ENCODE measurements at places on chromosomes 6 and 20.

- no peak for DNase-seq
Measured at GRCh38 chr6:152173321-152173720, 365.8 kb downstream of the ESR1 start.

- DNase-seq, result no peak
Measured at GRCh38 chr6:168937054-168937453, 316.6 kb downstream of the THBS2 start.

DNA sequence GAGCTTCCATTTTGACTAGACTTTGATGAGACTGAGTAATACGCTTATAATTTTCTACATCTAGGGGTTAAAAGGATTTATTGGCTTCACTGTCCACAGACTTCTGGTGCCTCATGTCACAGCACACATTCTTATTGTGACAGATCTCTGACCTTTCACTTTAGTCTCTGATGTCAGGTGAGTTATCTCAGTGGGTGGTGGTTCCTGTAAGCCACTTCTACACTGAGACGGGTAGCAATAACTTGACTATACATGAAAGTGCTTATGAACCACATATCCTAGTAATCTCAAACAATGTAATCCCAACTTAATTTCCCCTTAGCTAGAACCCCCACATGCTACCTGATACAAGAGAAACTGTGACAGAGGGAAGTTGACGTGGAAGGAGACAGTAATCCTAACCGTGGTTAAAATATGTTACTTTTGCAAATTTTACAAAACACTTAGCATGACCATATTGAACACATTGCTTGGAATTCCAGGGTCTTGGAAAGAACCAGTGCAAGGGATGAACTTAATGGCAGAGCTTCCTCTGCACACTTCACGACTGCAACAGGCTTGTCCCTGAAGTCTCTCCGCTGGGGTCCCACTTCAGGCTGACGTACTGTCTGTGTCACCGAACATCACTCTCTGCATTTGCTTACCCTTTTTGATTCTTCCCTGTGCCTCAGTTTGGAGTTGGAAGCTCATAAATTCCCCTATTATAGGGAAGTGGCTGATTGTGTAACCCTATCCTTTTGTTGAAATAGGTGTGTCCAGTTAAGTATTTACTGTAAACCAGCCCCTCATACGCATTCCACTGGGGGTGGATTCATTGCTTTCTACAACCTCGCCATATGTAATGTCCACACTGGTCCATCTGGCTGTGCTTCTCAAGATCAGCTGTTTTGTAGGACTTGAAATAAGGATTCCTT is 6.4 kb upstream of the TRIM40 start:
- no peak for DNase-seq

DNA sequence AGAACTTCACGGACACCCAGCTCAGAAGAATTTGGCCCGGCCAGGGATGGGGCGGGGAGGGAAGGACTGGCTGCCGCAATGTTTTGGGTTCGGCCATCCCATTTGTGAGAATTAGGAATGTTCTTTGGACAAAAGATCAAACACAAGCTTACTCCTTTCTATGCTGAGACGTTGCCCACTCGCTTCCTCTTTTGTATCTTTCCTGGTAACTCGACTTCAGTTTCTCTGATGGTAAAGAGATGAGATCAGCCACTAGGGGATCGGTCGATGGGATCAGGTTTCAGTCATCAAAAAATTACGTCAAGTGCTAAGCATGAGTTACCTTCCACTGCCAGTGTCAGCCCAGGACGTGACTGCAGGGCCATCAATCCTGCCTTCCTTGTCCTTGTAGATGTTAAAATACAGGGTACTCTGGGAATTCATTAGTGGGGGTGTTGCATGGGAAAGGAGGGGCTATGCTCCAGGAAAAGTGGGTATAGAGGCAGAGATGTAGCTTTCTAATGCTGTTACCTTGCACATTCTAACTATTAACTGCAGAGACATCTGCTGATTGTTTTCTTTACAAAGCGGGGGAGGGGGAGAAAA is 190.2 kb downstream of the TSHZ2 start:
- DNase-seq, result peak; percentile 6

- DNase-seq, result no peak
Measured at GRCh38 chr6:33306356-33306755, 7.5 kb downstream of the TAPBP start.

DNA sequence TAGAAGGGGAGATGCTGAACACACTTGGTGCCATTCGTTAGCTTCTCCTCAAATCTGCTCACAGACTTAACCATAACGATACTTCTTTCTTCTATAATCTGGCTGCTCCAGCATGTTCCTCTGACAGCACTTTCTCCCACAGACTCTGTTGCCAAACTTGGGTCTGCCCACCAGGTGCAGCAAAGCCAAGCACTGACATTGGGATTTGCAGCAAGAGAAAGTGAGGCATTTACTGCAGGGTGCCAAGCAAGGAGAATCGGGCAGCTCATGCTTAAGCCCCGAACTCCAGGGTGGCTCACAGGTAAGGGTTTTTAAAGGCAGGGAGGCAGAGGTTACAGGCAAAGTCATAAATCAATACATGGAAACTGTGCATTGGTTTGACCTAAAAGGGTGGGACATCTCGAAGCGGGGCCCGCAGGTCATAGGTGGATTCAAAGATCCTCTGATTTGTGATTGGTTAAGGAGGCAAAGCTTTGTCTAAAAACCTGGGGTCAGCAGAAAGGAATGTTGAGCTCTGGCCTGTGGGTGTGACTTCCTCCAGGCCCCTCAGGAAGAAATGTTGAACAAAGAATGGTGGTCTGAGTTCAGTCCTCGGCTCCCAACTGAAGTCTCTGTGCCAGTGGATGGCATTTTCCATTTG is 25.1 kb upstream of the PNPLA1 start:
- no peak for DNase-seq

GRCh38 chr6:139174961-139175360 is 40.1 kb downstream of the HECA start:
- DNase-seq, result no peak

DNA sequence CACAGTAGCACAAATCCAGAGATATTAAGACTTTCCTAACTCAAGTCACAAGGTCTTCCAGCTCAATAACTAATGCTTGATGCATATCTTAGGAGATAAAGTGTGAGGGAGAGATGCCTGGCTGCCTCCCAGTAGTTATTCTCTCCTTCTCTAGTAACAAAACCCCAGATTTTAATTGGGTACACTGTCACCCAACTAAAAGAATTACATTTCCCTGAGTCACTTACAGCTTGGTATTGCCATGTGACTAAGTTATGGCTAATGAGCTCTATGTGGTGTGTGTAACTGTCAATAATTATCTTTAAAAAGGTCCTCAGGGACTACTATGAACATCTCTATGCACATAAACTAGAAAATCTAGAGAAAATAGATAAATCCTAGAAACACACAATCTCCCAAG is 32.0 kb downstream of the KIF6 start:
- no peak for DNase-seq

- no peak for DNase-seq
Measured at GRCh38 chr6:147806697-147807096, 298.2 kb downstream of the SAMD5 start.

GRCh38 chr6:71395731-71396409 is 107.3 kb downstream of the OGFRL1 start:
- no peak for DNase-seq

DNA sequence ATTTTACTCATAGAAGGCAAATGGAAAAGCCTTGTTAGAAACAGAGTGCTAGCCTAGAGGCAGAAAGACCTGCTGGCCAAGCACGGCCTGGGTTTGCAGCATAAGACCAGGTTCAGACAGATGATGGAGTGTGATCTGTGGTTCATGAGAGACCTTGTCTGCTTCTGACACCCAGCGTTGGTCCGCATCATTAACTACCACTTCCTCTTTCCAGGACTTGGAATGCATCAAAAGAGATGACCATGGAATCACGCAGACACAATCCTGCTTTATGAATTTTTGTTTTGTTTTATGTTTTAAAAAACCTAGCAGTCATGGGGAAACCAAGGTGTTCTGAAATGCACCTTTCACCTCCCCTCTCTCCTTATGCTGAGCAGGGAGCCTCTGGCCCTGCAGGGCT is 76.8 kb upstream of the SYNDIG1 start:
- DNase-seq, result no peak

- peak; percentile 25 for DNase-seq
Measured at GRCh38 chr20:33373735-33374605, 27.3 kb downstream of the CDK5RAP1 start.

DNA sequence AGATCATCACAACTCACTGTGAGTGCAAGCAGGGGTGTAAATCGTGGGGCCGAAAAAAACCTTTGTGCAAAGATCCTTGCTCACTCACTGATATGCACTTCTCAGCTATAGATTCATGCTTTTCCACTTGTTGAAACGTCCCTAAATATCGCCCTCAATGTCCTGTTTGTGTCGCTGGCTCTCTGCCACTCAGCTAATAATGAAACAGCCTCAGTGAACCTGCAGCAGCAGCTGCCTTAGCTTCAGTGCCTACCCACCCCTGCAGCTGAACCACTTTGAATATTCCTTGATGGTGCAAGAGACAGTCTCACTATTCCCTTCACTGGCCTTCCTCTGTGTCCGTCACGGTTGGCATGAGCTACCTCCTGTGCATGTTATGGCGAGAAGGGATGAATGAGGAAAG is 128.9 kb upstream of the NAA20 start:
- peak; percentile 58 for DNase-seq

- DNase-seq, result no peak
Measured at GRCh38 chr20:22243067-22243466, 341.3 kb downstream of the FOXA2 start.

DNA sequence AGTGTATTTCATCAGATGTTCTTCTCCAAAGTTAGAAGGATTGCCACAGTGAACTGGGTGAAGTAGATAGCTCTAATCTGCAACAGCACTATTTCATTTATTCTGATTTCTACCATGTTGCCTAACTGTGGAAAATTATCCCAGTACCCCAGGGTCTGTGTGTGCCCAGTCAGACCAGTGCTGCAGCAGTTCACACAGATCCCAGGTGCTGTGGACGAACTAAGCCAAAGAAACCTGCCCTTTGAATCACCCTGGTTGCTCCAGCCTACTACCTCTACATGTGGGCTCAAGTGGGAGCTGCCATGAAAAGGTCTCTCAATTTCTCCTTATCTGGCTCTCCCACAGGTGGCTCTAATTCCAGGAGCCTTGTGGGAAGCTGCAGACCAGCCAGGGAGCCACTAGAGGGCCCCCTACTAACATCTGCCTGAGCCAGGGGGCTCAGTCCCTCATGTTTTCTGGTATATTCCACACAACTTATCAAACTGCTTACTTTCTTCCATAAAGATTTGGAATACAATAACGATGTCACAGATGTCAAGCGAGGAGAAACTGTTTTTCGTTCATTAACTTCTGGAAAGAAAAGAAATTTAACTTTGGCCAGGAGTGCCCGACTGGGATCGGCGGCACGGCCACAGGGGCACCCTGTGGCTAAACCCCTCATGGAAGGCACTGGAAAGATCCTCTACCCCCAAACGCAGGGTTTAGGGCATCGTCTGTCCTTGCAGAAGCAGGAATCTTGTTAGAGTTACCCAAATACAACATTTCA is 31.6 kb upstream of the LY86 start:
- no peak for DNase-seq

- no peak for DNase-seq
Measured at GRCh38 chr6:124983383-124984083, 21.3 kb downstream of the RNF217 start.

DNA sequence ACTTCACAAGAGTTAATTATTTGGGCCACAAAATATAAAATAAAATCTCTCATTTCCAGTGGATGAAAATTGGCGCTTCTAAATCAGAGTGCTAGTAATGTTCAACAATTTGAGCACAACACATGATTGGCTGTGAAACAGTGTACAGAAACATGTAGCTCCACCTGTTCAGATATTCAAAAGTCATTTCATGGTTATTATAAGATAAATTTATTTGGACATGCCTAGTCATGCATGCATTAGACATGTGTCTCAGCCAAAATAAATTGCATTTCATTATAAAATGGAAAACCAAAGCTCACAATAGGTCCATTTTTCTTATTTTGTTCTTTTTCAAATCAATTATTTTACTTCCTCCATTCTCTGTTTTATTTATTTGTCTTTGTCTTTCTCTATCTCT is 374.8 kb downstream of the LMBRD1 start:
- no peak for DNase-seq

DNA sequence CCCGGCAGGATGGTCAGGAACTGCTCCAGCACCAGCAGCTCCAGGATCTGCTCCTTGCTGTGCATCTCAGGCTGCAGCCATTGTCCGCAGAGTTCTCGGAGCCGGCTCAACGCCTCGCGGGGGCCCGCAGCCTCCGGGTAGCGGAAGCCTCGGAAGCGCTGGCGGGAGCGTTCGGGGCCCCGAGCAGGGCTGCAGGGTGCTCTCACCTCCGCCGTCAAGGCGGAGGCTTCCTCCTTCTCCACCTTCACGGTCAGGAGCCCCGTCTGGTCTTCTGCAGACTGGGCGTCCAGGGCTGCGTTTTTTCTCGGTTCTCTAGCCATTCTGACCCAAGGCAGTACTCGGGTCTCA is 434 bp downstream of the ZKSCAN4 start:
- no peak for DNase-seq

GRCh38 chr6:45699663-45700062 is 316.0 kb downstream of the CLIC5 start:
- DNase-seq, result no peak

GRCh38 chr6:26538572-26538902 is 371 bp downstream of the HMGN4 start:
- DNase-seq, result peak; percentile 35

DNA sequence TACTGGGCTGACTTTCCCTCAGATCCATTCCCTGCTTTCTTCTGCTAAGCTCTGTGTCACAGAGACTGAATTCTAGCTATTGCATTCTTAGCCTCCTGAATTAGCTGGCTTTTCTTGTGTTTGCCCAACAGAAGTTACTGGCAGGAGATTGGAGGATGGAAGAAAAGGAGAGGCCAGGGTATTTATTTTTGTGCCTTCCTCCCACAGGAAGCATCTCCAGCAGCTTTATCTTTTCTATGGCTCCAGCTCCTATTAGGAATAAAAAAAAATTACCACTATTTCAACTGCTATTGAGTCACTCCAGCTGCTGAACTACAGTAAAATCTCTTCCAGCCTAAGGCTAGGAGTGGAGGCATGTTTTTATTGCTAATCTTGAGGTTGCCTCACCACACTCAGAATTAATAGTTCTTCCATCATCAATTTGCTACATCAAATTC is 492.4 kb downstream of the RFPL4B start:
- no peak for DNase-seq

DNA sequence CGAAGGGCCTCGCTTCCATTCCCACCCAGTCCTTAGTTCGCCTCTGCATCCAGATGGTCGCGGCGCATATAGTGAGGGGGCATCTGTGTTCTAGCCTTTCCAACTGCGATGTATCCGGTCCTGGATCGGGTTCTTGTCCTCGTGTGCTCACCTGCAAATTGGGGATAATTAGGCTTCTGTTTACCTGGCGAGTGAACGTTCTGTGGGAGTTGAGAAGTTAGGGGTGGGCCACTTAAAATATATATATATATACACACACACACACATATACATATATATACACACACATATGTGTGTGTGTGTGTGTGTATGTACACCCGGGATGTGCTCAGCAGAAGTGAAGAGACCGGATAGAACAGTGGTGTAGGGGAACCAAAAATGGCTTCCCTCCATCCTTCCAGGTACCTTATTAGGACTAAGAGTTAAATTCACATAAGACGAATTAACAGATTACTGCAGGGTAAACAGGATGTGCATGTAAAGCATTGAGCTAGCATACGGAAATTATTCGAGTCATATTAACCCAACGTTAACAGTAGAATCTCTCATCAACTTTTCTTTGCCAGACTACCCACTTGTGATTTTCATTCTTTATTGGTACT is 537 bp downstream of the CSTF1 start:
- DNase-seq, result peak; percentile 20

- no peak for DNase-seq
Measured at GRCh38 chr6:163001330-163001729, 273.6 kb downstream of the PACRG start.

- no peak for DNase-seq
Measured at GRCh38 chr6:167660944-167661551, 165.7 kb upstream of the AFDN start.

Measured in NCI-H526 treated with DMSO at 0.1 percent for 48 hours (cell line).